Vagina (tissue), 2 donors: ENCODE measurements at places on chromosomes 3 and 15.

GRCh38 chr3:66428733-66429132 lies 72.1 kb downstream of the LRIG1 start:
- H3K4me3 ChIP-seq, result no peak overlapping the region
- H3K27ac ChIP-seq, result peak overlapping the region; percentile 72
- no peaks in the 10 kb centered on the region for H3K36me3 ChIP-seq
- H3K27me3 ChIP-seq, result no peaks in the 10 kb centered on the region
- DNase-seq, result no peak

DNA sequence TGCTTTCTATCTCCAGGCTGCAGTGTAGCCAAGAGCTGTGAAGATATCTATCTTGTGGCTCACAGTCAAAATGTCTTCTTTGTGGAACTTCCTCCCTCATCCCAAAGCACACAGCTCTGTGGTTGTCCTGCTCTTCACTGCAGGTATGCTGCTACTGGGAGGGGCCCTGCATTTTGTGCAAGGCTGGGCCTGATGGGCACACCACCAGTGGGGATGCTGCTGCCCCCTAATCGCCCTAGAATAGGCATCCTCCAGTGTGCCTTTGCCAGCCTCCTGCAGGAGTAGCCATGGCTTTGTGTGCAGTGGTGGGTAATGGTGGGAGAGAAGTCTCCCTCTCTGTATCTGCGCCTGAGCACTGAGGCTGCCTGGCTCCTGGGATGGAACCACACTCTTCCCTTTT lies 297.3 kb downstream of the DOCK3 start:
- H3K27me3 ChIP-seq, result no peaks in the 10 kb centered on the region
- H3K4me3 ChIP-seq, result no peak overlapping the region
- no peak for DNase-seq
- no peaks in the 10 kb centered on the region for H3K4me1 ChIP-seq
- H3K27ac ChIP-seq, result no peak overlapping the region
- no peaks in the 10 kb centered on the region for H3K36me3 ChIP-seq

DNA sequence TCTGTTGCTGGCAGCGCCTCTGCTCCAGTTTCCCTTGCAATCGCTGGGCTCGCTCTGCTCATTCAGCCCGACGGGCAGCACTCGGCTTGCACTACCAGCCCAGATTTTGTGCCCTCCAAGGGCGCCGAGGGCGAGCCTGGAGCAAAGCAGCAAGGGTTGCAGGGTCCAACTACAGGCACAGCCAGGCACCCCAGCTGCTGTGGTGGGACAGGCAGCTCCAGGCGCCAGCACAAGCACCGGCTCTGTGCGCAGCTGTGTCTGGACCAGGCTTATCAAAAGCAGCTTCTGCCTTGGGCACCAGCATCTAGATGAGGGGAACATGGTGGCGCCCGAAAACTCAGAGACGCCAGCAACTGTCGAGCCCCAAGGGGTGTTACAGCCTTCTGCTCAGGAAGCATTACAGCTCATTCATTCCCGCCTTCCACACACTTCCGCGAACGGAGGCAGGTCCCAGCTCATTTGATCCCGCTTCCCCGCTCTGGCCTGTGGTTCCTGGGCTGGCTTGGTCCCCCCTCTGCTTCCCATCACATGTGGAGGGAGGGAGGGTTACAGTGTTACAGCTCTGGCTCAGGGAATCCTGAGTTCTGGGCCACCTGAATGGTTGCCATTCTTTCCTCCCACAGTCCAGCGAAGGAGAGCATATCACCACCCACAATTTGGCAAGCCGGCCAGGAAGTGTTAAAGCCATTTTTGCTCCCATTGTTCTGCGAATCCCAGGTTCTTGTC lies 409.9 kb upstream of the ALCAM start:
- no peaks in the 10 kb centered on the region for H3K36me3 ChIP-seq
- DNase-seq, result no peak
- H3K27ac ChIP-seq, result no peak overlapping the region
- no peaks in the 10 kb centered on the region for H3K4me1 ChIP-seq

DNA sequence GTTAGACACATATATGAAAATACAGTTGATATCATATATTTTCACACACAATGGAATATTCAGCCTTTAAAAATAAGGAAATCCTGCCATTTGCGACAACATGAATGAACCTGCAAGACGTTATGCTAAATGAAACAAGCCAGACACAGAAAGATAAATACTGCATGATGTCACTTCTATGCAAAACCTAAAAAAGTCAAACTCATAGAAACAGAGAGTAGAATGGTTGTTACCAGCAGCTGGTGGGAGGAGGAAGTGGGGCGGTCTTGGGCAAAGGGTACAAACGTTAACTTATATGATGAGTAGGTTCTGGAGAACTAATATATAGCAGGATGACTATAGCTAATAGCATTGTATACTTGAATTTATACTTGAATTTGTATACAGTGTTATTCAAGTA lies 213.2 kb upstream of the NR2F2 start:
- H3K27ac ChIP-seq, result no peak overlapping the region
- no peak overlapping the region for H3K4me3 ChIP-seq
- DNase-seq, result no peak
- H3K4me1 ChIP-seq, result peaks cover 5% of the 10 kb centered on the region

- peaks cover 77% of the 10 kb centered on the region for H3K4me1 ChIP-seq
- H3K4me3 ChIP-seq, result no peak overlapping the region
- H3K27ac ChIP-seq, result no peak overlapping the region
- DNase-seq, result no peak
- H3K36me3 ChIP-seq, result no peaks in the 10 kb centered on the region
Observed at GRCh38 chr3:58015520-58015915, 7.3 kb downstream of the FLNB start.

- no peak for DNase-seq
- no peaks in the 10 kb centered on the region for H3K4me1 ChIP-seq
Observed at GRCh38 chr3:156638271-156638670, 36.1 kb upstream of the TIPARP start.

DNA sequence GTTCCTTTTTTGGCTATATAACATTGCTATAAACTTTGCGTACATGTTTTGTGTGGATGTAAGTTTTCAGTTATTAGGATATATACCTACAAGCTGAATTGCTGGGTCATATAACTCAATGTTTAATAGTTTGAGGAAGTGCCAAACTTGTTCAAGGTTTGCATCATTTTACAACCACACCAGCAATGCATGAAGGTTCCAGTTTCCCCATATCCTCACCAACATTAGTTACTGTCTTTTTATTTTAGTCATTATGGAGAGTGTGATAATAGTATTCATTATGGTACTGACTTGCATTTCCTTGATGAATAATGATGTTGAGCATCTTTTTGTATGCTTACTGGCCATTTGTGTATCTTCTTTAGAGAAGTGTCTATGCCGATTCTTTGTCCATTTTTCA lies 112.3 kb downstream of the NR1I2 start:
- H3K27me3 ChIP-seq, result no peaks in the 10 kb centered on the region
- no peak for DNase-seq
- no peak overlapping the region for H3K4me3 ChIP-seq
- no peak overlapping the region for H3K27ac ChIP-seq

DNA sequence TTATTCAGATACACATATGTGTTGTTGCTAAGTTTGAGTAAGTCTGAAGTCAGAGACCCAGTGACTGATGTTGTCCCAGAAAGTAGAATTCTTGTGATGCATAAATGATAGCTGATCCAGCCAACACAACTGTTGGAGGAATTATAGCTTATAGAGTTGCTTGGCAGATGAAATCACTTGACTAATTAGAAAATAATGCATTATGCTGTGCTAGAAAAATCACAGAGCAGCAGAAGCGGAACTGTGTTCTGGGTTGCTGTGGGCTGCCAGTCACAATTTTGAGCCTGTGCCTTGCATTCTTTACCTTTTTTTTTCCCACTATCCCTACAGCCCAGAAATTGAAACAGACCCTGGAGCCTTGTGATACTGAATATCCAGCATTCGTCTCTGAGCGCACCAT lies 90.0 kb upstream of the LRTM1 start:
- H3K27ac ChIP-seq, result no peak overlapping the region
- no peaks in the 10 kb centered on the region for H3K36me3 ChIP-seq
- H3K4me1 ChIP-seq, result no peaks in the 10 kb centered on the region
- H3K27me3 ChIP-seq, result no peaks in the 10 kb centered on the region
- no peak overlapping the region for H3K4me3 ChIP-seq
- no peak for DNase-seq

GRCh38 chr3:57682284-57682683 lies 10.6 kb downstream of the DENND6A start:
- no peak for DNase-seq
- peaks cover 39% of the 10 kb centered on the region for H3K4me1 ChIP-seq
- no peaks in the 10 kb centered on the region for H3K27me3 ChIP-seq
- no peaks in the 10 kb centered on the region for H3K36me3 ChIP-seq
- H3K4me3 ChIP-seq, result no peak overlapping the region
- no peak overlapping the region for H3K27ac ChIP-seq

DNA sequence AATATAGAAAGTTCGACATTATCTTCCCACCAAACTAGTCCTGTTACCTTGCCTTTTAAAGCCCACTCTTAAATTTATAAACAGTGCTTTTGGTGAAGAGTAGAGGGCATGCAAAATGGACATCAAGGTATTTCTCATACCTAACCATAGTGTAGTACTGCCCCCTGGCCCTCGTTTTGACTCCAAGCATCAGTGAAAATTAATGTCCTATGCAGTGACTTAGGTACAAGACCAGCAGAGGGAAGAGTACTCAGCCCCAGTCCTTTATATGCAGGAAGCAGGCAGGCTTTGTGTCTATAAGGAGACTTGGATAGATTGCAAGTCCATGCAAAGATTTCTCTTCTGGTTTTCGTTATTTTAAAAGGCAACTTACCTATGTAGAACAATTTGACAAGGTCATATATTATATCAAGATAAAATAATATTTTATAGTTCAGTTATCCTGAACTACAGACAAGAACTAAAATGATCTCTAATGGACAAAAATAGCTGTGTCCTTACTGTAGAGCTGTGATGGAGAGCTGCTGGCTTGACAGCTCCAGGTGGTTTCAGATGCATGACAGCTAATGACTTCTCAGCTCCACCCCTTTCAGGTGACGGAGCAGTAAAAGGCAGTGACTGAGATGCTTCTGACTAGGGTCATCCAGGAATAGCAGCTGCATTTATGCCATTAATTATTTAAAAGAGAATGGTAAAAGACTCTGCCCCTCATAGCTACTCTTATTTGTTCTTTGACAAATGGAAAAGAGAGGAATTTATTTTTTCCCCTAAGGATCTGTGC lies 646.1 kb downstream of the SQOR start:
- H3K27ac ChIP-seq, result no peak overlapping the region
- no peaks in the 10 kb centered on the region for H3K4me1 ChIP-seq
- no peak overlapping the region for H3K4me3 ChIP-seq
- no peak for DNase-seq
- H3K27me3 ChIP-seq, result no peaks in the 10 kb centered on the region

GRCh38 chr15:43285609-43286037 lies 18.9 kb upstream of the TGM5 start:
- H3K27me3 ChIP-seq, result no peaks in the 10 kb centered on the region
- no peak for DNase-seq
- H3K4me1 ChIP-seq, result peaks cover 7% of the 10 kb centered on the region
- H3K36me3 ChIP-seq, result no peaks in the 10 kb centered on the region

DNA sequence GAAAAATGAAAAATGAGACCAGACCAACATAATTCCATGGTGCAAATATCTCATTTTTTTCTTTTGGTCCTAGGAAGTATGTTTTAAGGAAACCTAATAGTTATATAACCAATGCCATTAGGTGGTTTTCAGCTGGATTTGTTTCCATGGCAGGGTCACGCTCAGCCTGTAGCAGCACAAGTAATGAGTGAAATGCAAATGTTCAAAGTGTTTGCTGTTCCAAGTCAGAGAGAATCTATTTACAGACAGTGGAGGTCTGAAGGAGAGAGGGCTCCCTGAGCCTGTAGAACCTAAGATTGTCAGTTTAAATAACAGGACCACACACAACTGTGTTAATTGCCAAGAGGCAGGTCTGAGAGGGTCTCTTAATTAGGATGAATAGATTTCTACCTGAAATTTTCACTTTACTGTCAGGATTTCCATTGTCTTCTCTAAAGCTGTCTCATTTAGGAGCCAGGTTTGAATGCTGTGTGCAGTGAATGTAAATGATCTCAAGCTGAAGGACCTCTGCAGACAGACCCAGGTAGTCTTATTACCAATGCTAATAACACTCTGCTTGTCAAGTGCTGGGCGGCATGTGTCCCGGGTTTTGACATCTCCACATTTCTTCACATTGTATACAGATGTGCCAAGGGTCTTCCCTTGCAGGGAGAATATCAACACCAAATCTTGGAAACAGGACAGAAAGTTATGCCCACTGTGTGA lies 317.3 kb upstream of the NECTIN3 start:
- H3K4me1 ChIP-seq, result no peaks in the 10 kb centered on the region
- no peaks in the 10 kb centered on the region for H3K36me3 ChIP-seq
- H3K27ac ChIP-seq, result no peak overlapping the region
- H3K27me3 ChIP-seq, result no peaks in the 10 kb centered on the region

GRCh38 chr3:128970740-128971047 lies 23.2 kb downstream of the CFAP92 start:
- no peaks in the 10 kb centered on the region for H3K36me3 ChIP-seq
- H3K4me1 ChIP-seq, result no peaks in the 10 kb centered on the region
- H3K27ac ChIP-seq, result no peak overlapping the region
- no peak for DNase-seq
- H3K27me3 ChIP-seq, result no peaks in the 10 kb centered on the region

GRCh38 chr15:37106490-37107001 lies 6.2 kb upstream of the MEIS2 start:
- H3K4me1 ChIP-seq, result peaks cover 10% of the 10 kb centered on the region
- no peak for DNase-seq
- H3K36me3 ChIP-seq, result no peaks in the 10 kb centered on the region
- no peaks in the 10 kb centered on the region for H3K27me3 ChIP-seq

GRCh38 chr3:18223571-18223970 lies 201.6 kb downstream of the SATB1 start:
- no peaks in the 10 kb centered on the region for H3K36me3 ChIP-seq
- no peak overlapping the region for H3K27ac ChIP-seq
- H3K27me3 ChIP-seq, result no peaks in the 10 kb centered on the region
- H3K4me3 ChIP-seq, result no peak overlapping the region

DNA sequence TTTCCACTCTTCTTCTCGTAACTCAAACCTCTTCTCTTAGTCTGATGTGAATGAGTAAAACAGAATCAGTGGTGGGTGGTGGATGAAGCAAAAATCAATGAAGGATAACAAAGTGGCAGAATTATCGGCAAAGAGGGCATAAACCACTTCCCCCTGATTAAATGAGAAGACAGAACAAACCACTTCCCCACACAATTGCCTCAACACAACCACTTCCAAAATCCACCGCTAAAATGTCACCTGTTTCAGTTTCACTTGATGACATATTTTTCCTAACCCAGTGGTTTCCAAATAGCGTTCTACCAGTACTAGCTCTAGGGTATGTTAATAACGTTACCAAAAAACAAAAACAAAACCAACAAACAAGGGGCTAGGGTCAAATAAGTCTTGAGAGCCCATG lies 478.7 kb upstream of the WNT5A start:
- H3K4me3 ChIP-seq, result no peak overlapping the region
- DNase-seq, result no peak
- no peaks in the 10 kb centered on the region for H3K27me3 ChIP-seq
- H3K36me3 ChIP-seq, result no peaks in the 10 kb centered on the region
- no peaks in the 10 kb centered on the region for H3K4me1 ChIP-seq
- H3K27ac ChIP-seq, result no peak overlapping the region

- H3K36me3 ChIP-seq, result no peaks in the 10 kb centered on the region
- no peak for DNase-seq
- H3K4me3 ChIP-seq, result no peak overlapping the region
- H3K27ac ChIP-seq, result peak overlapping the region; percentile 33
Observed at GRCh38 chr3:127781411-127782001, 40.8 kb downstream of the MGLL start.

- no peaks in the 10 kb centered on the region for H3K4me1 ChIP-seq
- H3K36me3 ChIP-seq, result no peaks in the 10 kb centered on the region
- no peak for DNase-seq
- no peaks in the 10 kb centered on the region for H3K27me3 ChIP-seq
Observed at GRCh38 chr3:32002561-32003368, 21.2 kb downstream of the ZNF860 start.

GRCh38 chr15:69297642-69298353 lies 914 bp upstream of the PAQR5 start:
- no peak for DNase-seq
- no peaks in the 10 kb centered on the region for H3K27me3 ChIP-seq
- peaks cover 14% of the 10 kb centered on the region for H3K4me1 ChIP-seq
